Pulmonary artery endothelial cell (primary cell): ENCODE measurements at places on chromosomes 11 and 22. TPM values are rescaled to one million over a fixed set of nuclear protein-coding genes. Genes with fewer than 3 reads are reported as not detected.

Gene CASP12
- 1.3 and 1.7 TPM in 2 replicates for total RNA-seq

GRCh38 chr11:101115671-101116160, 13.9 kb downstream of the PGR start:
- no peak for DNase-seq

Gene TP53I11
- total RNA-seq, result 19.9 and 24.1 TPM in 2 replicates

GRCh38 chr11:35951680-35952079, 7.8 kb downstream of the LDLRAD3 start:
- no peak for DNase-seq

GRCh38 chr11:3106736-3107524, 49.7 kb upstream of the CARS1 start:
- DNase-seq, result no peak

GRCh38 chr11:89416961-89417360, 74.2 kb downstream of the NOX4 start:
- DNase-seq, result no peak

Gene FGF19
- total RNA-seq, result not detected in 2 replicates

Gene NAALADL1
- total RNA-seq, result 10.7 and 15.9 TPM in 2 replicates

GRCh38 chr11:43427971-43428370, 69.3 kb downstream of the TTC17 start:
- no peak for DNase-seq

DNA sequence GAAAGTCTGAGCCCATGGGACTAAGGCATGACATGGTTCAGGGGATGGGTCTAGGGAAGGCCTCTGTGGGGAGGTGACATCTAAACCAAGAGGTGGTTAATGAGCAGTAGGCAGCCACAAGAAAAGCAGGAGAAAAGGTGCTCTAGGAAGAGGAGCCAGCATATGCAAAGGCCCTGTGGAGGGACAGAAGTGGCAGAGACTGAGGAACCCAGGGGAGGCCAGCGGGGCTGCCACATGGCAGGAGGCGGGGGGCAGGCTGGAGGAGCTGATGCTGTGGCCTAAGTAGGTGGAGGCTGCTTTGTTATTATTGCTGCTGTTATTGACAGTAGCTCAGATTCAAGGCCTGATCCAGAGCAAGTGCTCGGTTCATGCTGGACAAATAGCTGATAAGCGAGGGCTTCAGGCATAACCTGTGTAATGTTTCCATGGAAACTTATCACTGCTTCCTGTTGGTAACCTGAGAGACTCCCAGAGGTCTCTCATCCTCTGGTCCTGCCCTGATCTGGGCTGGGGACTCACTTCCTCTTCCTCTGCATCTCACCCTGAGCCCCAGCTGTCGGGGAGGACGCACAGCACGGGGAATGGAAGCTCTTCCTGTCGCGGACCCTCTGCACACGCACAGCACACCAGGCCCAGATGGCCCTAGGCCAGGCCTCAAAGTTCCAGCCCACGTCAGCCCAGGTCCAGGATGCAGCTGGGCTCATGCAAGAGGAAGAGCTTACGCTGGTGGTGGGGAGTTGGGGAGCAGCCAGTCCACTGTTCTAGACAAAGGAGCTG, 75.2 kb upstream of the TP53I11 start:
- DNase-seq, result peak; percentile 93

- DNase-seq, result no peak
These were observed 46.3 kb downstream of the AMOTL1 start for GRCh38 chr11:94814272-94814976.

Gene SERHL2
- total RNA-seq, result 1.7 and 3.4 TPM in 2 replicates

Gene CNIH2
- 0.04 and 0.07 TPM in 2 replicates for total RNA-seq

DNA sequence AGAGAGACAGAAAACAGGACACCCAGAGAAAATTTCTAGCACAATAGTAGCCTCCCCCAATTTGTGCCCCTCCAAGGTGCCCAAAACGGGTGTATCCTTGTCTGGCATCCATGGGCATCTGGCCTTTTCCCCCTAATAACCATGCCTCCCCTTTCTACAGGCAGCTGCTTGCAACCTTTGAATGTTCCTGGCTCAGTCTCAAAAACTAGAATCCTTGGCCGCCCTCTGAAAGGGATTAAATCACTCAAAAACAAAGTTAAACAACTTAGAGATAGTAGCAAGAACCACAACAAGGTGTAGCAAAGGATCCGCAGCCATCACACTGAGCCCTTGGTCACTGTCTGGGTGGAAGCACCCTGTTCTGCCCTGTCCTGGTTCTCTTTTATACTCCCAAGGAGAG, 105.6 kb downstream of the MN1 start:
- no peak for DNase-seq

Gene TNNT3
- total RNA-seq, result not detected in 2 replicates

GRCh38 chr11:84724256-84724655, 902.9 kb downstream of the DLG2 start:
- DNase-seq, result no peak

DNA sequence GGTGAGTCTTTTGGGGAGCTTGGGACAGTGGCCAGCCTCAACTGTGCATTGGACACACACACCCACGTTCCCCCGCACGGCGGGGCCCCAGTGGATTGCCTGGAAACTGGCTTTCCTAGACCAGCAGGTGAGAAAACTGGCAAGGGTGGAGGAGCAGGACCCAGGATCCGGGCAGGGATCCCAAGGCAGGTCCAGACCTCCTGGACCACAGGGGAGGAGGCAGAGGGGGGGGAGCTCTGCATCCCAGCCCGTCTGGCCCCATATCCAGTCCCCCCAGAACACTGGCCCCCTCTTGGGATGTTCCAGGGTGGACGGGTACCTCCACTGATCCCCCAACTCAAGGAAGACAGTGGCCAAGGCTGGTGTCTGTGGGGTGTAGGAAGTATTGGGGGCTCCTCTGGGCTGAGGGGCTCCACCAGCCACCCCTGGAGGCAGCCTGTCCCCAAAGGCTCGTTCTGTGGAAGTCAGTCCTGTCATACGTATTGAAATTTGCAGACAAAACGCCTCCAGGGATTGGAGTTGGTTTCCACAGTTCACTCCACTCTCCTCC, 89.3 kb upstream of the LINC01488 start:
- DNase-seq, result no peak

DNA sequence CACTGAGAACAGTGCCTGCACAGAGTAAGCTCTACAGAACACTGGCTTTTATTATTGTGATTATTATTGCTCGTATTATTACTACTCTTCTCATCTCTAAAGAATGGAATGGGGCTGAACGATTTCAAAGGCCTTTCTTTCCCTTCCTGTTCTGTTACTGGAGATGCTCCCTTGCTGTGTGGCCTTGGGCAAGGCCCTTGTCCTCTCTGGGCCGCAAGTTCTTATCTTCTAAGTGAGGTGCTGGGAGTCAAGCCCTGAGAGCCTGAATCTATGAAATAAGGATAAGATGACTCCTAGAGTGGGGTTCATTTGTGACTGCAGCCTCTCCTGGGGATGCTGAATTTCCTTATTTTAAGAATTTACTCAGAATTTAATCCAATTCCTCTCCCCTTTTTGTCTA, 113.5 kb downstream of the FBXO7 start:
- DNase-seq, result no peak

DNA sequence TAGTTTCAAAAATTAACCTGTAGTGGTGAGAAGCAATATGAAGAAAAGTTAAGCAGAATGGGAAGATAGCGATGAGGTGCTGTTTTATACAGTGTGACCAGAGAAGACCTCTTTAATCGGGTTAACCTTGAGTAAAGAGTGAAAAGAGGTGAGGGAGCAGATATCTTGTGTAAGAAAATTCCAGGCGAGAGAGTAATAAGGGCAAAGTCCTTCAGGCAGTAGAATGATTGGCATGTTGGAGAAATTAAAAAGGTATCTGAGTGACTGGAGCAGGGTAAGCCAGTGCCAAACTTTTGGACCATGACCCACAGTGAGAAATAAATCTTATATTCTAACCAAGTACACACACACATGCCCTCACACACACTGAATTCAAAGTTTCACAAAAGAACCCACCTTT, 374.7 kb upstream of the LARGE1 start:
- no peak for DNase-seq

Gene MYOD1
- total RNA-seq, result not detected in 2 replicates

DNA sequence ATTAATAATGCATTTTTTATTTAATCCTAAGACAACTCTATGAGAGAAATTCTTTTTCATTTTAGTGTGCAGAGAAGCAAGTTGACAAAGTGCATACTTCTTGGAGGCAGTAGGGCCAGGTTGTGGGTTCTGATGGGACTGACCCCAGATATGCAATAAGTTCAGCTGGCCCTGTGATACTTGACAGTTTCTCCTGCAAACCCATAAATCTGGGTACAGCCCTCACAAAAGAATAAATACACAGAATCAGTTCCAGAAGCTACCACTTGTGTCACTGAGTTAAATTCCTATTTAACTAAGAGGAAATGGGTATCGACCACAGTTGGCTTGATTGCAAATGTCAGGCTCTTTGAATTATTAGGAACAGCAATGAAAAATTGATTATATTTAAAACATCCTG, 598.5 kb upstream of the API5 start:
- no peak for DNase-seq

- no peak for DNase-seq
These were observed 30.8 kb downstream of the SYTL2 start for GRCh38 chr11:85779956-85780640.

DNA sequence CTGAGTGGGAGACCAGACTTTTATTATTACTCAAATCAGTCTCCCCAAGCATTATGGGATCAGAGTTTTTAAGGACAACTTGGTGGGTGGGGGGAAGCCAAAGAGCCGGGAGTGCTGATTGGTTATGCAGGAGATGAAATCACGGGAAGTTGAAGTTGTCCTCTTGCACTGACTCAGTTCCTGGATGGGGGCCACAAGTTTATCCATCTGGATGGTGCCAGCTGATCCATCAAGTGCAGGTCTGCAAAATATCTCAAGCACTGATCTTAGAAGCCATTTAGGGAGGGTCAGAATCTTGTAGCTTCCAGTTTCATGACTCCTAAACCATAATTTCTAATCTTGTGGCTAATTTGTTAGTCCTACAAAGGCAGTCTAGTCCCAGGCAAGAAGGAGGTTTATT, 53.5 kb upstream of the LMO1 start:
- DNase-seq, result no peak

Gene UBASH3B
- total RNA-seq, result 32.3 and 73.3 TPM in 2 replicates

GRCh38 chr11:116738975-116739374, 33.8 kb downstream of the BUD13 start:
- no peak for DNase-seq

GRCh38 chr11:4018641-4019040, 76.0 kb upstream of the RRM1 start:
- no peak for DNase-seq

- DNase-seq, result peak; percentile 66
These were observed 90.3 kb downstream of the MTMR3 start for GRCh38 chr22:29973269-29973668.

Gene PRRG4
- total RNA-seq, result 0.07 and 0.49 TPM in 2 replicates

GRCh38 chr11:65473278-65473860, 25.5 kb upstream of the MALAT1 start:
- DNase-seq, result no peak

Gene LMO2
- total RNA-seq, result 30.9 and 56.3 TPM in 2 replicates

DNA sequence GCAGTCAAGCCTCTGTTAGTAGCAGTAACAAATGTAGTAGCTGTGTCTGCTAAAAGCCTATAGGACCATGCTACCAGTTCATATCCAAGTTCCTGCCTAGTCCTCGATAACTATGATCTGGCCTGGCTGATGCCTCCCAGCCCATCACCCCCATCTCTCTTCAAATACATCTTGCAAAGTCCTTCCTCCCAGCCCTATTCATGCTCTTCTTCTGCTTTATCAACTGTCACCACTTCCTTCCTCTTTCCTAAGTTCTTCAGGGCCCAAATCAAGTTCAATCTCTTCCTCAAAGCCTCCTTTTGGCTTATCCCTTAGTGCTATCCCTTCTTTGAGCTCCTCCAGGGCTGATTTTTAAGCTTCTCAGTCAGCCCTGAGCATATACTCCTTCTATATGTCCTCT, 150.9 kb upstream of the THY1 start:
- DNase-seq, result no peak

DNA sequence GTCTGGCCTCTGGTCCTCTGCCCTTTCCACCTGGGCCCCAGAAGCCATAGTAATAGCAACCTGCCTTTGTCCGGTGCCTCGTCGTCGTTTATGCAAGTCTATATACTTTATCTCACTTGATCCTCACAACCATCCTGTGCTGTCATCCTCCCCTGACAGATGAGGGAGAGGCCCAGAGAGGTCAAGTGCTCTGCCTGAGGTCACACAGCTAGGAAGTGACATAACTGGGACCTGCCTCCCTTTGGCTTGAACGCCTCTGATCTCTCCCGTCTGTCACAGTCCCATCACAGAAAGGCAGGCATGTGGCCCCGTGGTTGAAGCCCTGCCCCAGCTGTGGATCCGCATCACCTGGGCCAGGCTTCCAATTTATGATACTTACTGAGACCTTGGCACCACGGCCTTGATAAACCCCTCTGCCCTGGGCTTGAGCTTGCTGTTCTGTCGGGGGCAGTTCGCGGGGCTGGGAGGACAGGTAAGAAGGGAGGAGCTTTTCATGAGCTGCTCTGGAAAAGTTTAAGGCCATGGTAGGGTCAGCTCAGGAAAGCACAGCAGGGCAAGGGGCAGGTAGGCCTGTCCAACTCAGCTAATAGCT, 247.0 kb downstream of the ST3GAL4 start:
- DNase-seq, result no peak

Gene NPTXR
- total RNA-seq, result 0.13 and 0.32 TPM in 2 replicates

- DNase-seq, result no peak
These were observed 82.3 kb upstream of the EED start for GRCh38 chr11:86162239-86162638.

DNA sequence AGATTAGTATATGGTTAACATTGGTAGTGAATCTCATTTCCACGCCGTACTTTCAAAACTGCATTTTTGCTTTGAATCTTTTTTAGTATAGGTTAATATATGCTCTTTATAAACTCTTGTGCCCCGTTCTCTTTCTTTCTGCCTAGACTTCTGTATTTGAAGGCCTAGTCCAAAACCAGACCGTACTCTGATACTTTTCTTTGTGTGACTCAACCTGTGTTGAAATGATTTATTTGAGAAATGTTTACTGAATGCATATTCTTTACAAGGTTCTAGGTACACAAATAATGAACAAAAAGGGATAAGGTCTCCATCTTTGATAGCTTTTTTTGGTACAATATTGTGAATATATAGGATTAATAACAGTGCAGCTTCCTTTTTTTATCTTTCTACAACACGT, 68.3 kb downstream of the HIPK3 start:
- no peak for DNase-seq

Gene FAM83F
- 0.04 TPM in 1 of 2 replicates, not detected in the other for total RNA-seq

DNA sequence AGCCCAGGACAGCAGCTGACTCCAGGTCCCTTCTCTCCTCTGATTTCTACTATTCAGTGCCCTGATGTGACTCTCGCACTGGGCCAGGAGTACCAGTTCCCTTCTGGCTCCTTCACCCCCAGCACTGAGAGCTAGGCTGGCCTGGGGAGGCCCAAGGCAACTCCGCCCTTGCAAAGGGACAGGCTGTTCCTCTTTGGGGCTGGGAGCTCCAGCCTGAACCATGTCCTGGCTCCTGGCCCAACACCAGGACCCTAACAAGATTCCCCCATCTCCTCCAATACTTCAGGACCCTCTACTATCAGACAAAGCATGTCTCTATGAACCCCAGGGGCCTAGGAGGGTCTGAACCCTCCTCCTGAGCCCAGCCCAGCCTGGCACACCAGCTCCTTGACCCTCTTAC, 12.5 kb downstream of the CREB3L1 start:
- DNase-seq, result no peak

Gene SCGB1A1
- not detected in 2 replicates for total RNA-seq

- DNase-seq, result no peak
These were observed 130.5 kb downstream of the MORC2 start for GRCh38 chr22:30838111-30838510.
